ENCODE measurements at places on chromosomes 2 and 18.

DNA sequence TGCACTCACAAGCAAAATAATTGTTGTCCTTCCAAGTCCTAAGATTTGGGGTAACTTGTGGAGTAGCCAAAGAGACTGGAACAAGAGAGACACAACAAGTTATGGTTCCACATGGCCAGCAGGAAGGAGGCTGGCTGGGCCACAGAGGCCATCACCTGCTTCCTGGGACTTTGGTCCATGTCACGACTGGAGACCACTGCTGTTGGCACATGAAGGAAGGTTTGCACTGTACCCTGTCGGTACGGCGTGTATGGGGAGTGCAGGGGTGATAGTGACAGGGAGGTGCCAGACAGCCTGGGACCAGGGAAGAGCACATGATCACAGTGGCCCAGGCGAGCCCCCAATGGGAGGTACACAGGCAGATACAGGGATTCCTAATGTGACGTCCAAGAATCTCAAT, 15.5 kb downstream of the SLC66A2 start:
- no peak for DNase-seq

DNA sequence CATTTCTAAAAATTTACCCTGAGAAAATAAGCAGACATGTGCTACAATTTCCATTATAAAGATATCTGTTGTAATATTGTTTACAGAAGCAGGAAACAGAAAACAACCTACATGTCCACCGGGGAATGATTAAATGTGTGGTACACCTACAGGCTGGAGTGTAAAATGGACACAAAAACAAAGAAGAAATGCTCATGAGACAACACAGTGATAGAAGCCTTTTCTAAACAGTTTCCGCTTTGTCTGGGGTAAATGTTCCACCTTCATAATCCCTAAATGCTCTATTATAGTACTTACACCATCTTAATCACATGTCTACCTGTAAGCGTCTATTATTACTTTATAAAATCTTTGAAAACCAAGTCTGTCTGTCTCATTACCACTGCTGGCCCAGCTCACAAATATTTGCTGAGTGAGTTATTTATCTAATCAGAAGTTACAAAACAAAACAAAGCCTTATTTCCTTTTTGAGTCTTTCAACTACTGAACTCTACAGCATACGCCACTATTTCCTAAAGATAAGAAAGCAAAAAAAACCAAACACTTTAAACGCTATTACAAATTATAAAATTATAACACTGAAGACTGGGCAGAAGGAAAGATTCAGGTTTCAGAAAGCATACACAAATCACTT, 95.3 kb downstream of the PIGN start:
- no peak for DNase-seq

DNA sequence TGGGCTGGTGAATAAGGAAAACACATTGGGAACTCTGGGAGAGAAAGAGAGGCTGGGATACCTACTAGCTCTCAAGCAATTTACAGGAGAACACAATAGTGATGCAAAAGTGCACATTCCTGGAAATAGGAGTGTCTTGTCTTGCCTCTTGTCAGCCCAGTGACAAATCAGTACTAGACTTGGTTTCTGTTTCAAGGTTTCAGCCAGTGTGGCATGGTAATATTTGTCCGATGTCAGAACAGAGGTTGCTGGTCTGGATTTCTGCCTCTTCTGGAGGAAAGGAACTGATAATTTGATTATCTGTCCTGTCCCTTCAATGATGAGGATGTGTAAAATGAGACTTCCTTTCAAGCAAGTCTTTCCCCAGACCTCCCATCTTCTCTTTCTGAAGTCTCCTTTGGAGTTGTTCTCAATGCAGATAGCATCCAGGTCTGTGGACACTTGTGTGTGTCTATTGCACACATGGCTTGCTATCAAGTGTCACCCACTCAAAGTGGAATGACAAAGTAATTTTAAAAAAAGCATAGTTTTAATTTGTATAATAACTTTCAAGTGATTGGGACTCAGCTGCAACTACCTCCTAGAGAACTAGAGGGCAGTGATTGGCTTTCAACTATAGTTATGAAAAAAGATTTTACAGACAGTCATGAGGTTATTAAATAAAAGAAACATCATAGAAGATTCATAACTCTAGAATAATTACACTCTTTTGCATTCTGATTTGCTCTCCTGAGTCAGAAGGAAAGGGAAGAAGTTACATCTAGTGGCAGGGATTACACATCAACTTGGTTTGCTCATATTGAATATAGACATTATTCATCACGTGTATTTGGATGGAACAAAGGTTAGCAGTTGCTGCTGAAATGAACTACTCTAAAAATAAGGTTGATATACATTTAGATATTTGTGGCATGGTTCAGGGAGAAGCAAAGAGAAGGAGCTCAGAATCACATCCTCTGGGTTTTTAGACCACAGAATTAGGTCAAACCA, 4.5 kb downstream of the GPR39 start:
- DNase-seq: peak; percentile 30

GRCh38 chr18:66495844-66496243, 108.0 kb downstream of the CDH19 start:
- no peak for DNase-seq

DNA sequence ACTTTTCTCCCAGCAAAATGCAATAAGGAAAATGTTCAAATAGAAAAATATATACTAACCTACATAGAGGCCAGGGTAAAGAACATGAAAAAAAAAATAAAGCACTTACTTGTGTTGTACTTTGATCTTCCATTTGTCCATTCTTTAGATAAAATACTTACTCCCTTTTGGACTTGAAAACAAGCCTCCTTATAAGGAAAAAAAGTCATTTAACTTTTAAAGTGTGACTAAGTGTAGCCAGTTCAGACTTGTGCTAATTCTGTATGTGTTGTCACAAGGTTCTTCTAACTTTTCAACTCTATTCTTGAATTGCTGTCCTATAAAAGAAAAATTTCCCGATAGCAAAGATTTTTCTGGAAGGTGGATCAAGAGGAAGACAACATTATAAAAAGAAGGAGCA, 23.2 kb downstream of the SLC40A1 start:
- DNase-seq: peak; percentile 11

GRCh38 chr18:24397694-24398368, at the start of gene OSBPL1A:
Gene OSBPL1A, minus strand, starts transcription at chr18:24397824. Its CDS starts 20,291 bp downstream, at chr18:24377533.
- DNase-seq: peak; percentile 85

- DNase-seq: no peak
Measured at GRCh38 chr2:177184606-177185005, 28.0 kb upstream of the HNRNPA3 start.

GRCh38 chr2:199434555-199434954, 23.2 kb downstream of the SATB2 start:
- no peak for DNase-seq
